Panc1 (cell line): ENCODE measurements at places on chromosomes 2 and 18. TPM values are rescaled to one million over a fixed set of nuclear protein-coding genes. Genes with fewer than 3 reads are reported as not detected.

FHL2 gene
- 378 TPM for total RNA-seq

LAMA3 gene
- 8.1 TPM for total RNA-seq

EXOC6B gene
- total RNA-seq, result 23.2 TPM

GTF3C2 gene
- 77.7 TPM for total RNA-seq

SERPINB4 gene
- total RNA-seq, result not detected
